A549 treated with Hydrocortisone at 1 μM for 4 hours (cell line): ENCODE measurements at places on chromosomes 12 and 14. TPM values are rescaled to one million over a fixed set of nuclear protein-coding genes. Genes with fewer than 3 reads are reported as not detected.

The KSR2 gene
- total RNA-seq = 0.55 to 0.75 TPM (median 0.59 TPM) in 5 replicates

The SSPN gene
- total RNA-seq = 0.37 to 0.63 TPM (median 0.47 TPM) in 5 replicates

The KLHL33 gene
- total RNA-seq = 0.01 TPM in 1 of 5 replicates, not detected in the others

The SHMT2 gene
- 112 to 153 TPM (median 121 TPM) in 5 replicates for total RNA-seq

The HOXC12 gene
- total RNA-seq = 0.02 to 0.05 TPM in 2 of 5 replicates, not detected in the others
